Suppressor macrophage (primary cell): ENCODE measurements at places on chromosomes 16 and 17.

DNA sequence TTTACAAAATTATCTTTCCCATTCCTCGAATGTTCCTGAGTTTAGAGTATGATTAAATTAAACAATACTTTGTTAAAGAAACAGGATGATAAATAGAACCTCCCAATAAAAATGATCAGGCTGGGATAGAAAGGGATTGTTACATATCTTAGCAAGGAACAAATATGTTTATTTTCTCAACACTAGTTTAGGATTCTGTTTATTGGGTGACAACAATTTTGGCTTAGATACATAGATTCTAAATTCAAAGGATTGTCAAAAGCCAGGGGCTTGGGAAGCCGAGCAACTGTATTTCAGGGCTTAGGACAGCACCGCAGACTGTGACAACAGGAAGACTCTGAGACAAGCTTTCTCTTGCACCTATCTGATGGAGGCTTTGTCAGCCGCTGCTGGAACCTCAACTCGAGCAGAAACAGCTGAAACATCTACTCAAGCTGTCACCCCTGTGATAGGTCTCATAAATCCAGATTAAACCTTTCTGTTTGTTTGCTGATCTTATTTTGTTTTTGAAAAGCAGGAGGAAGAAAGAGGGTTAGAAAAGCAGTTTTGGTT is 562.8 kb upstream of the ZFHX3 start:
- DNase-seq, result no peak

DNA sequence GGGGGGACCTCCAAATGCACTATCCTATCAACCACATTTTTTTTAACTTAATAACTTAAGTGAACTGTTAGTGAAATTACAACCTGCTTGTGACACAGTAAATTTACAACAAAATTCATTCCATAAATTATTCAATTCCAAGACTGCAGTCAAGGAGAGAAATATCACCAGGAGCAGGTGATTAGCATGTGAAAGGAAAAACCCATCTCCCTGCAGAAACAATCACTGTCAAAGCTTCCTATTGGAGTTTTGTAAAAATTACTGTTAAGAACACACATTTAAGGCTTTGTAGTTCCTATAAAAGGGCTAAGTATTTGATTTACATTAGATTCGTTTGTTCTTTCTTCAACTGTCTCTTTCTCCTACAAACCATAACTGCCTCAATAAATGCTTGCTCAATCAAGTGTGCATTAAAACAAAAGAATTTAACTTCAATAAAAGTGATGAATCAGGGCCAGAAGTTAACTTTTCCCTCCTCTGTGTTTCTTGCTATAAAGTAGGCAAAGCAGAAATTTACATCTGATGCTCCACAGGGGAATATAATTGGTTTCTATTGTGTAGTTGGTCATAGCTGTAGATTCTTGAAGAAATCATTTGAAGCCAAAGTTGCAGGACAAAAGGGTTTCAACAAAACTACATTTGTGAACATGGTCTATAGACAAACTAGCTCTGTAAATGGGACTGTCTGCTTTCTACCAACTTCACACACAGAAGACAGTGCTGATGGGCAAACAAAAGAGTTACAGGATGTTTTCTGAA is 195.1 kb upstream of the PSMD7 start:
- no peak for DNase-seq

GRCh38 chr17:73105431-73105830 is 12.9 kb upstream of the SLC39A11 start:
- DNase-seq, result no peak

GRCh38 chr17:81740395-81740961 is 28.4 kb downstream of the SLC25A10 start:
- peak; percentile 30 for DNase-seq

DNA sequence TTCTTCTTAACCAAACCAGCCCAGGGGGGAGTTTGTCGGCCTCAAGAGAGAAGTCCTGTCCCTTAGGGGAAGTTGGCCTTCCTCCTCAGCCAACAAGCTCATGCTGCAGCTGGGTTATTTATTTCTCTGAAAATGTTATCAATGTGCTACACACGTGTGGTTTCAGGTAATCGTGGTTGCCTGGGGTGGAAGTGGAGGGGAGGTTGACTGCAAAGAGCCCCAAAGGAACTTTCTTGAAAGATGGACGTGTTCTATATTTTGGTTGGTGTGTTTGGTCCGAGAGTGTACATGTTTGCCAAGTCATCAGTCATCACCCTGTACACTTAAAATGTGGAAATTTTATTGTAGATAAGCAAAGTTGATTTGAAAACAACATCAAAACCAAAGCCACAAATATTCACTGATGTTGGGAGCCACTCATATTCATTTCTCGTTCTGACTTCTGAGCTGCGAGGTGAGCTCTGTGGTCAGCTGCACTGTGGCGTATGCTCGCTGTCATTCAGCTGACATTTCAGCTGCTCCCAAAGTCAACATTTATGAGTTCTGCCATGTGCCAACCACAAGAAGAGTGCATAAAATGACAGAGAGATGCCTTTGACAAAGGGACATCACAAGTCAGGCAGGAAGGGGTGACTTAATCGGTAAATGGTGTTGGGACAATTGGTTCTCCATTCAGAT is 26.5 kb upstream of the ADGRG1 start:
- DNase-seq, result peak; percentile 41

DNA sequence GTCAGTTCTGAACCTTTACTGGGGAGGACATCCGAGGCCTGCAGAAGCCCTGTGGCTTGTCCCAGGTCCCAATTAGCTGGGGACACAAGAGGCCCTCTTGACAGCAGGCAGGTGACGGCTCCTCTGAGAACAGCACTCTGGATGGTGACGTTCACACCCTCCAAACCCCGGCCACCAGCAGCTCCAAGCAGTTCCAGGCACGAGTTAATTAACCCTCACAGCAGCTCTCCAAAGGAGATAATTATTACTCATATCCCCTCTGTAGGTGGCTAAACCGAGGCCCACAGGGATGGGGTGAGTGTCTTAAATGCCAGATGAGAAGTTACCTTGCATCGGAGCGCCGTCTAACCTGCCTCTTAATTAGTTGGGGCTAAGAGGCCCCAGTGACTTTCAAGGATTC is 168.9 kb upstream of the CIBAR2 start:
- no peak for DNase-seq

DNA sequence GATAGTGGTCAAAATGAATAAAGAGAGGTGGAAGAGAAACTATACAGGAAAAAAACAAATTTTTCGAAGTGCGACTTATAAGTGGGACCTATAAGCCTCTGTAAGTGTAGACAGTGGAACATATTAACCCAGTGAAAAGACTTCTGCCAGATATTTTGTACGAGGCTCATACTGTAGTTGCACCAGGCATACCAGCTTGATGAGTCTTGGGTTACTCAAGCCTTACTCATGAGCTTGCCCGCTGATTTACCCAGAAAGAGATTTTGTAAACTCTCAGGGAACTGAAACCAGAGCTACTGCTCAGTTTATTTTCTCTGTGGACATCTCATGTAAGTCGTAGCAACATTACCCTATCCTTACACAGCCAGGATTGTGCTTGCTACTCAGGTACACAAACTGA is 708.0 kb upstream of the SOX9 start:
- no peak for DNase-seq

DNA sequence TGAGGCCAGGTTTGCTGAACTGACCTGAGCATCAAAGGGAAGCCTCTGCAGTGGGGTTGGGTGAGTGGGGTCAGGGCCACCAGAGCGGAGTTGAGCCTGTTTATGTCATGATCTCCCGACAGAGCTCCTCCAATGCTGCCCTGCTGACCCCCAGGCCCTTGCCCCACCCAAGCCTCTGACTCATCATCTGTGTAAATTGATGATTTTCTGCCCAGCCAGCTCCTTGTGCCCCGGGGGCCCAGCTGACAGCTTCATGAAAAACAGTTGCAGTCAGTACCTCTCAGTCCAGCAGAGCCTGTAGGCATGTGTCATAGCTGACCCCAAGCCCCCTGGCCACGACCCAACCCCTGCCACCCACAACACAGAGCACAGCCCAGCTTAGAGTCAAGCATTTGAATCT is 134.9 kb downstream of the CCT6B start:
- no peak for DNase-seq

DNA sequence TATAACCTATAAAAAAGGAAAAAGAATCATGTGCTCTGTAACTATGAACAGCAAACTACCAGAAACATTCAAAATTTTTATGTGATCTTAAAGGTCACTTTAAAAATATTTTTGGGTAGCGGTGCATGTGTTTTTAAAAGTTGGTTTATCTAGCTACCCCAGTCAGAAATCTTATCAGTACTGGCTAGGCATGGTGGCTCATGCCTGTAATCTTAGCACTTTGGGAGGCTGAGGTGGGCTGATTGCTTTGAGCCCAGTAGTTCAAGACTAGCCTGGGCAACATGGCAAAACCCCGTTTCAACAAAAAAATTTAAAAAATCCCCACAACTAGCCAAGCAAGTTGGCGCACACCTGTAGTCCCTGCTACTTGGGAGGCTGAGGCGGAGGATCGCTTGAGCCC is 3.7 kb downstream of the CAPNS2 start:
- no peak for DNase-seq

DNA sequence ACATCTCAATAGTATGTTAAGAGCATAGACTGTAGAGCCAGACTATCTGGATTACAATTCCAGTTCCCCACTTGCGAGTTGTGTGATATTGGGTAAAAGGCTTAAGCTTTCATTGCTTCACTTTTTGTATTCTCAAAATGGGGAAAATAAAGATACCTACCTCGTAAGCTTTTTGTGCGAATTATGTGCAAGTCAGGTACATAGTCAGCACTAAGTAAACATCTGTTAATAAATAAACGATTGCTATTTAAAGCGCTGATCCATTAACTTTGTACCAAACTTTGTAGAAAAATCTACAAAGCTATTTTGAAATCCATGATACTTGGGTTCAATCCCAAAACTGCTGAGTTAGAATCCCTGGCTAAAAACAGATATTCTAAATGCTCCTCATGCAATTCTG is 19.6 kb downstream of the ABCA6 start:
- no peak for DNase-seq

DNA sequence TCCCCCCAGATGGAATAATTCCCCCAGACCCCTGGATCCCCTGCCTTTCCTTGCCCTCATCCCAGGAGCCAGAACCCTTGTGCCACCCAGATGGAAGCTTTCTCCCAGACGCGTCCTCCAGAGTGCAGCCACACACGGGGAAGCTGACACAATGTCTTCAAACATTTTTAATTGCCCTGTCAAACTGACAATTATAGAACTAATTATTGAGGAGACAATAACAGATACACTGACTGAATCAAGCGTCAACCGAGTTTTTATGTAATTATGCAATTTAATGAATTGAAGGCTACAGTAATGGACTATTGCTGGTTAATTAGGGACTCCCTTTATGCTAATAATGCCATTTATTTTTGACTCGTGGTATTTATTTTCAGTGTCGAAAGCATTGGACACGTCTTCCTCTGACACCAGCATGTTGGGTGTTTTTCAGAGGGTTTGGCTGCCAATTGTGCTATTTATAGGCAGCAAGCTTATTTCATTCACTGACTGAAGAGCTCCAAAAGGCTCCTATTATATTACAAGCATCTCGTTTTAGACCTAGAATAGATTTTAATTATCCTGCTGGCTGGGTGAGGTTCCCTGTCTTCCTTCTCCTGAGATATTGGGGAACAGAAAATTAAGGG is 298.2 kb upstream of the C16orf82 start:
- no peak for DNase-seq

- no peak for DNase-seq
These were observed 81.7 kb upstream of the FAM20A start for GRCh38 chr17:68682903-68683302.

- DNase-seq, result peak; percentile 75
These were observed 174.8 kb downstream of the UTP18 start for GRCh38 chr17:51435171-51435552.

- DNase-seq, result no peak
These were observed 62.6 kb downstream of the CLEC19A start for GRCh38 chr16:19348125-19348524.

GRCh38 chr16:15942931-15943690 is 6.3 kb upstream of the ABCC1 start:
- DNase-seq, result no peak

GRCh38 chr17:45101546-45101882 is 30.8 kb downstream of the PLCD3 start:
- DNase-seq, result no peak

DNA sequence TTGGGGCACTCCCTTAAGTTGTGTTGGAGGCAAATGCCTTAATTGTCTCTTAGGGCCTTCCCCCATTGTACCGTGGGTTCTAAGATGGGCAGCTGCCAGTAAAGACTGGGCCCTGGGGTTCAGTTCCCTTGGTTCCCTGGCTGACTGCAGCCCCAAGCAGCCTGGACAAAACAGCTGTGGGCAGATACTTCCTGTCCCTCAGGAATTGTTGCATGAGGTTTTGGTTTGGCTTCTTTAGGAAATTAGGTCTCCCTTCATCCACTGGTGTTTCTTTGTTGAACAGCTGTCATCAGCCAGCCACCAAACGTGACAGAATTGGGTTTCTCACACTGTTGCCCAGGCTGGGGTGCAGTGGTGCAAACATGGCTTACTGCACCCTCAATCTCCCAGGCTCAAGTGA is 42.0 kb upstream of the ETV4 start:
- DNase-seq, result no peak

DNA sequence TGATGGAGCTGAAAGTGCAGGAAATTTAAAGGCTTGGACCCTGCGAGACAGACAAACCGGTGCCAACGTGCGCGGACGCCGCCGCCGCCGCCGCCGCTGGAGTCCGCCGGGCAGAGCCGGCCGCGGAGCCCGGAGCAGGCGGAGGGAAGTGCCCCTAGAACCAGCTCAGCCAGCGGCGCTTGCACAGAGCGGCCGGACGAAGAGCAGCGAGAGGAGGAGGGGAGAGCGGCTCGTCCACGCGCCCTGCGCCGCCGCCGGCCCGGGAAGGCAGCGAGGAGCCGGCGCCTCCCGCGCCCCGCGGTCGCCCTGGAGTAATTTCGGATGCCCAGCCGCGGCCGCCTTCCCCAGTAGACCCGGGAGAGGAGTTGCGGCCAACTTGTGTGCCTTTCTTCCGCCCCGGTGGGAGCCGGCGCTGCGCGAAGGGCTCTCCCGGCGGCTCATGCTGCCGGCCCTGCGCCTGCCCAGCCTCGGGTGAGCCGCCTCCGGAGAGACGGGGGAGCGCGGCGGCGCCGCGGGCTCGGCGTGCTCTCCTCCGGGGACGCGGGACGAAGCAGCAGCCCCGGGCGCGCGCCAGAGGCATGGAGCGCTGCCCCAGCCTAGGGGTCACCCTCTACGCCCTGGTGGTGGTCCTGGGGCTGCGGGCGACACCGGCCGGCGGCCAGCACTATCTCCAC is at the start of gene NOG:
Gene NOG, plus strand, starts transcription at position 54 of the 674 bp plus-strand sequence. Its CDS starts 525 bp downstream, at position 579.
- DNase-seq, result peak; percentile 70

GRCh38 chr16:84677017-84677803 is 22.6 kb upstream of the USP10 start:
- no peak for DNase-seq

GRCh38 chr17:70535986-70536385 is 366.7 kb downstream of the KCNJ2 start:
- no peak for DNase-seq

GRCh38 chr17:56804454-56804853 is 29.3 kb downstream of the C17orf67 start:
- no peak for DNase-seq

DNA sequence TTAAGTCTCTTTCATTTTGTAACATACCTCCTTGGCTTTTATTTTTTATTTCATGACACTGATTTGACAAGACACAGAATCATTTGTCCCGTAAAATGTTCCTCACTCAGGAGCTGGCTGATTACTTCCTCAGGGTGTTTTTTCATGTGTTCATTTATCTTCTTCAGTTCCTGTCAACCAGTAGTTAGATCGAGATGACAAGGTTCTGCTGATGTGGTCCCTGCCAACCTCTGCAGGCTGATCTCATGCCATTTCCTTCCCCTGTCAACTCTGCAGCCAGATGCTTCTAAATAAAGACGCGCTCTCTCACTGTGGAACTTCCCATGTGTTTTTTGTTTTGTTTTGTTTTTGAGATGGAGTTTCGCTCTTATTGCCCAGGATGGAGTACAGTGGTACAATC is 8.1 kb upstream of the CXCL16 start:
- DNase-seq, result peak; percentile 81
